ENCODE measurements at places on chromosomes 3 and 15.

- no peak for DNase-seq
Observed at GRCh38 chr15:63244976-63245645, 32.3 kb upstream of the APH1B start.

DNA sequence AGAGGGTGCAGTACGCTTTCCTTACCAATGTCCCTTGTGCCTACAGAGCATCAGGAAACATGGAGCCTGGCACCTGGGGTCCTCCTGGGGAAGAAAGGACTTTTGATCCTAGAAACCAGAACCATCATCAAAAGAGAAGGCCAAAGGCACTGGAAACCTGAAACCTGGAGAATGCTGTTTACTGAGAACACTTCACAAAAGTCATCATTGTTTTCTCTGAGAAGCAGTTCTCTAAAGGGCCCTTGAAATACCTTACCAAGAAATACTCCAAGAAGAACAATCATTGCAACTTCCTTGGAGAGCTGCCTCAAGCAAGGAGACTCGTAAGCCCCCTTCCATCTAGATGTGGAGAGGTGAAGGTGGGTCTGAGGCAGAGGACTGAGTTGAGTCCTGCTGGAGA lies 66.0 kb downstream of the TLE3 start:
- no peak for DNase-seq

GRCh38 chr3:134707908-134708597 lies 57.2 kb upstream of the KY start:
- no peak for DNase-seq

DNA sequence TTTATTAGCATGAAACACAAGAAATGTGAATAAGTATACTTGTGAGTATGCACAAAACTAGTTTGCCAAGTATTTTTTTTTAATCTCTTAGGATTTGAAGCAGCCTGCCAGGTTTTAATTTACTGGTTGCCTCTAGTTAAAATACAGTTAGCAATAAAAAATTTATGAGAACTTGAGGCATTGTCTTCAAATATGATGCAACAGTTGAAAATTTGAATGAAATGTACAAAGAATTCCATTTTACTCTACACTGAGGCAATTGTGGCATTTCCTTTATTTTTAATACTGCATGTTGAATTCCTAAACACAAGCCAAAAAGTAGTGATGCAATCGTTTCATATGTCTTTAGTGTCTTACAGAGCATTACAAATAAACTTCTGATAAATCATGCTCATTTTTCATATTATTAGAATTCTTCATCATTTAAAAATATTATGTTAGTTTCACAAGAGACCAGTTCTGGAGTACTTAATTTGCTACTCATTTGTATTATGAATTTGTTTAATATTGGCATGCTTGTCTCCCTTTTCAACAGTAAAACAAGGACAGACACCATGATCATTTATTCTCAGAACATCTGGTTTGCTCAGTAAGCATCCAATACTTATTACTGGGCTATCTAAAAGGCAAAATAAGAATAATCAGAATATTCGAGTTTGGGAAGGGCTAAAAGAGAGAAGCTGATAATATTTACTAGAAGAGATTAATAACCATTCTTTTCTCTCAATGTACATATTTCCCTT lies 124.8 kb upstream of the PTX3 start:
- no peak for DNase-seq

GRCh38 chr3:45498532-45498931 lies 96.0 kb upstream of the LIMD1 start:
- DNase-seq = no peak

DNA sequence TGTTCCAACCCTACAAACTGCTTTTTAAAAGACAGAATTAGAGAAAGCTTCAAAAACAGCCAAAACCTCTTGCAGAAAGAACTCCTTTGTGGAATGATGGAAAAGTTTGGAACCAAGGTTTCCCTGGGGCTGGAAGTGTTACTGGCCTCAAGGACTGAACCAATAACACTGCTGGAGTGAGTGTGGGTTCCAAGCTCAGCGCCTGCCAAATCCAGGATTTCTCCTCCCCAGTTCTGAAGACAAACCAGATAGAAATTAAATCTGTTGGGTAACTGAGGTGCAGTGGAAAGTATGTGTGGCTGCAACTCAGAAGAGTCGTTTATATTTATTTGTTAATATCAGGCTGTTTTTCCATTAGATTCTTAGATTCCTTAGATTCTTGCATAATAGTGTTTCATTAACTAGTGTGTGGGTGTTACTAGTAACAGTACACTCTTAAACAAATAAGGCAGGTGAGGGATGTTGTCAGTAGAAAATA lies 66.5 kb upstream of the FNDC3B start:
- no peak for DNase-seq

DNA sequence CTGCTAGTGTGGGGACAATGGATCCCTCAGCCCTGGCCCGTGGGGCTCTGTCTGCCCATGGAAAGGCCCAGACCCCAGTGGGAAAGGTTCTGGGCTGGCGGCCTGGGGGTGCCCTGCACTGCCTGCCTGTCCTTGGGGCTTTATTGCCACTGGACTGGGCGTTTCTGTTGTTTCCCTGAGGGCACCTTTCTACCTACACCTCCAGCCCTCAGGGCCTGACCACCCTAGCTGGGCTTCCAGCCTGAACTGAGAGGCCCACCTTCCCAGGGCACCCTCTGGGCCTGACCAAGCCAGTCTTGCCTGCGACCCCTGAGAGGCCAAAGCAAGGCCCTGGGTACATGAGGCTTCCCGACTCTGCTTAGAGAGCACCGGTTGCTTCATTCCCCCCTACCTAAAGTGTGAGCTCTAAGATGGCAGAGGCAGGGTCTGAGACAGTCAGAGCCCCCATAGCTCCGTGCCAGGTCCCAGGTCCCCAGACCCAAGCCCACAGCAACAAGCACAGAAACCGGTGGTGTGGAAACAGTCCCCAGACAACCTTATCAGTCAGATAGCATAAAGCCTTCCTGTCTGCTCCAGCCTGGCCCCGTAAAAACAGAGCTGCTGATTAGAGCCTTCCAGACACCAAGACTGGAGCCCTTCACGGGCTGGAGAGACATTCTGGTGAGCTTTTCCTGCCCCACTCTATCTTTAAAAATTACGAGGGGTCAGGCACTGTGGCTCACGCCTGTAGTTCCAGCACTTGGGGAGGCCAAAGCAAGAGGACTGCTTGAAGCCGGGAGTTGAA lies 102.8 kb downstream of the CHSY1 start:
- no peak for DNase-seq

- DNase-seq = no peak
Observed at GRCh38 chr3:123324880-123325765, 123.4 kb downstream of the SEC22A start.

- DNase-seq = no peak
Observed at GRCh38 chr3:18618723-18619122, 193.6 kb upstream of the SATB1 start.
